ENCODE measurements at places on chromosomes 16 and 17.

GRCh38 chr17:77124192-77124889 is 16.4 kb upstream of the SEC14L1 start:
- no peak for DNase-seq

- no peak for DNase-seq
These were observed 2.2 kb downstream of the SDR42E1 start for GRCh38 chr16:82008957-82009592.

DNA sequence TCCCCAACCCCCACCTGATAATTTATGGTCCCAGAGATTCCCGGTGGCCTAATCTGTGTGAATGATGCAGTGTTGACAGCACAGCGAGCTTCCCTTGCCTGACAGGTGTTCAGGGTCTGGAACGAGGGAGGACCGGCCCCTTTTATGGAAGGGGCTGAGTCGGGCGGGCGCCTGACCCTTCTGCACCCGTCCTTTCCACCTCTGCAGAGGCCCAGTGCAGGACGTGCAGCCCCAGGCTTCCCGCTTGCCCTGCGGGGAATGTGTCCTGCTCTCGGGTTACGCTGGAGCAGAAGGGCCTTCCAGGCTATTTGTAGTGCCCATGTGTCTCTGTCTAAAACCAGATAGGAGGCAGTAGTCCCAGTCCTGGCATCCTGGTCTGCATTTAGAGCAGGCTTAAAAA is 16.2 kb downstream of the SMTNL2 start:
- DNase-seq = no peak

DNA sequence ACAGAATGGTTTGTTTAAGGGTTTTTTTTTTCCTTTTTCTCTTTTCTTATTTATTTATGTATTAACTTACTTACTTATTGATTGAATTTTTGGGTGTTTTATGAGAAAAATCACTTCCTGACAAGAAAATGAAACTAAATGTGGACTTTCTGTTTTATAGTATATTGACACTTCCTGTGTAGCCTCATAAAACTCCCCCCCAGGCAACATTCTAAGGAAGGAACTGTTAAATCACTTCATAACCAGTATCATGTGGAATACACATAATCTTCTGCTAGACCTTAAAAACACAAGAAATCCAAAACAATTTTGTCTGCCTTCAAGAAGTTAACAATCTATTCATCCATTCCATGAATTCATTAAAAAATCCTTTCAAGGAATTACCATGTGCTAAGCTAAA is 164.1 kb upstream of the TOM1L1 start:
- DNase-seq = no peak

DNA sequence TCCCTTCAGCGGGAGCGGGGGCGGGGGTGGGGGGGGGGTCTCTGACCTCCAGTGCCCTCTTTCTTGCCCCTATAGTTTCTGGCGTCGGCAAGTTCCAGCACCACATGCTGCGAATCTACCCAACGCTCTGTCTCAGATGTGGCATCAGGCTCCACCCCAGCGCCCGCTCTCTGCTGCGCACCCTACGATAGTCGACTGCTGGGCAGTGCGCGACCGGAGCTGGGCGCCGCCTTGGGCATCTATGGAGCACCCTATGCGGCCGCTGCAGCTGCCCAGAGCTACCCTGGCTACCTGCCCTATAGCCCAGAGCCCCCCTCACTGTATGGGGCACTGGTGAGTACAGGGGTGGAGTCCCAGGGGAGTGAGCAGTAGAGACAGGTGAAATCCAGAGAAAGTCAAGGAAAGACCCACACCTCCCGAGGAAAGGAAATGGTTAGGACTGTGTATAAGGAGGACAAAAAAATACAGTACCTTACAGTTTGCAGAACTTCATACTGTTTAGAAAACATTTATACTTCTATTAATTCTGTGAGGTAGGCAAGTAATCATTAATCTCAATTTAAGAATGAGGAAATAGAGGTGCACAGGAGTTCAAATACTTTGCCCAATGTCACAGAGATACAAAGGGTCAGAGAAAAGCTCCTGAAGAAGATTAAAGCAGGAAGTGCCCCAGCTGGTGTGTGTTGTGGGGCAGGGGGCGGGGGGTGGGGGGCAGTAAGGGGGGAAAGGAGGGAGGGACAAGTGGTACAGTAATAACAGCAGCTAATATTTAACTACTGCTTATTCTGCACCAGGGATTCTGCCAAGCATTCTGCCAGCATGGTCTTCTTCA is 2.5 kb downstream of the IRX6 start:
- DNase-seq = no peak

DNA sequence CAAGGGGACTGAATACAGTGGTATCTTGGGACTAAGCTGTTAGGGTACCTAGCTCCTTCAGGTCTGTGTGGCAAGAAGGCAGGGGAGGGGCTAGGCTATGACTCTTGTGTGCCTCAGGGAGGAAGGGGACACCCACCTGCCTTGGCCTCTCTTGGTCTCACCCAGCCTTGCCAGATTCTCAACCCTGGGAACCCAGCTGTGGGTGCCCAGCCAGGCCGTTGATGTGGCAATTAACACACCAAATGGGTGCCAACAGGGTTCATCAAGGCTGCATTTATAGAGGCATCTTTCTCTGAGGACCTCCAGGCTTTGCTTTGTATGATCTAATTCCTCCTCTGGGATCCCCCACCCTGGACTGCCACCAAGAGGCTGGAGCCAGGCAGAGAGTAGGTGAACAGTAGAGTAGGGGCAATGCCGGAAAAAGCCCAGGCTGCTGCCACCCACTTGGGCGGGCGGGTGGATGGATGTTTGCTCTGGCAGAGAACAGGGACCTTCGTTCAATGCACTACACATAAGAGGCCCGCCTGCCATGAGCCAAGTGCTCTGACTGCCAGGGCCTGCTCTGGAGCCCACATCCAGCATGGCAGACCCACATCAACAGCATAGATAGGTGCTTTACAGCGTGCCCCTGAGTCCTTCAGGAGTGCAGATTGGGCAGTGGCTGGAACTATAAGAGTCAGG is 3.2 kb upstream of the ASB16 start:
- DNase-seq = no peak

DNA sequence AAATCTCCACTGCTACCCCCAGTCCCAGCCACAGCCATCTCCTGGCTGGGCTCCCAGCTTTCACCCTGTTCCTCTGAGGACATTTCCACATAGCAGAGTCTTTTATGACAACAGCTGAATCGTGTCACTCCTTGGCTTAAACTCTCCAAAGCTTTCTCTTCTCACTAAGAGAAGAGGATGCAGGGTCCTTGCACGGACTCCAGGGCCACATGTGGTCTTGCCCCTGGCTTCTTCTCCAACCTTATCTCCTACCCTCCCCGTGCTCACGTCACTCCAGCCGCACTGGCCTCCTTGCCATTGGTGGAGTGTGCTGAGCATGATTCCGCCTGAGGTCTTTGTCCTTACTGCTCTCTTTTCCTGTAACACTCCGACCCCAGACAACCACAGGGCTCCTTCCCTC is 39.9 kb upstream of the CCDC182 start:
- DNase-seq = no peak

DNA sequence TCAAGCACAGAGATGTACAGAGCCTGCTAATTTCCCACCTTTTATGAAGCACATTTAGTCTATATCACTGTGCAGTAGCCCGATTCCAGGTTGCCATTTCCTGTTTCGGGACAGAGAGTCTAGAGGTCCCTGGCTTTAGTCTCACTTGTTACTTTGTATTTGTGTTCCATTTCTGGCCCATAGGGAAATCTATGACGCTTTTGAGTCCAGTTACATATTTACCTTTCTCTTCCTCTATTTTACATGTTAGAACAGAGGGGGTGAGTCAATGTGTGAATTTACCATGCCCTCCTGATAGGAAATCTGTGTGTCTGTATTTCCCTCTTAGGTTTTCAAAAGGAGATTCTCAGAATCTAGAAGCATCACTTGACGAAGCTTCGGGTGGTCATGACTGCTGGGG is 227.1 kb upstream of the ZFHX3 start:
- no peak for DNase-seq

DNA sequence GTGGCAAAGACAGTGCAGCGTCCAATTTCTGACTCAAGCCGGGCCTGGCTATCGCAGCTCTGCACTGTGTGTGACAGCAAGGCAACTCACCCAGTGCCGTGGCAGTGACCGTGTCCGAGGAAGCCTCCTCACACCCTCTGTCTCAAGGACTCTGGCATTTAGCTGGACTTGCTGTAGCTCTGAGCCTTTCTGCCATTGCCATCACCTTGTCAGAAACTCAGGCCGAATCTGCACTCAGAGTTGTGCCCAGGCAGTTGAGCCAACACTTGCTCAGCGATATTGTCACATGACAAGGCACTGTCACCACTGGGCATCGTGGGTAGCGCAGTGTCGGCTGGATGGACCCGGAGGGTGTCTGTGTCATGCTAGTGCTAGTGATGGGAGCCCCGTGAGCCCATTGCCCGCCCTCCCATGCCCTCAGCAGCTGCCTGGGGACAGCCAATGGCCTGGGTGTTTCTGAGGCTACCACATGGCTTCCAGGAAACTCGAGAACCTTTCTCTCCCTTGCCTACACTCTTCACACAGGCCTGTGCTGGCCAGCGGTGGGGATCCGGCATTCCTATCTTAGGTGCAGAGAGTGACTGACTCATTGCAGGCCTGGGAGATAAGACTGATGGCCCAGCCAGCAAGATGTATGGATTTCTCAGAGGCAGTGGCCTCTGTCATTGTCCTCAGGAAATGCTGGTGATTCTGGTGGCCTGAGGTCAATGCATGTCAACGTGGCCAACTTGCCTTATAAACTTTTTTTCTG is 22.1 kb upstream of the STH start:
- no peak for DNase-seq

GRCh38 chr16:87661561-87661960 is 59.3 kb downstream of the JPH3 start:
- DNase-seq = no peak

GRCh38 chr16:2172688-2173335 is 17.2 kb downstream of the TRAF7 start:
- DNase-seq = no peak

DNA sequence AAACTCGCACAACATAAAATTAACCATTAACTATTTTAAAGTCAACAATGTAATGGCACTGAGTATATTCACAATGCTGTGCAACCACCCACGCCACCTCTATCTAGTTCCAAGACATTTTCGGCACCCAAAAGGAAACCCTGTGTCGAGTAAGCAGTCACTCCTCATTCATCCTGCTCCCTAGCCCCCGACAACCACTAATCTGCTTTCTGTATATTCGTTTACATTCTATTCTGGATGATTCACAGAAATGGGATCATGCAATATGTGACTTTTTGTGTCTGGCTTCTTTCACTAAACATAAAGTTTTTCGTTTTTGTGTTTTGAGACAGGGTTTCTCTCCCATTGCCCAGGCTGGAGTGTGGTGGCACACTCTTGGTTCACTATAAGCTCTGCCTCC is 42.2 kb upstream of the HAPSTR1 start:
- no peak for DNase-seq

GRCh38 chr16:12497526-12497925 is 306.2 kb downstream of the CPPED1 start:
- DNase-seq = no peak

- no peak for DNase-seq
These were observed 11.7 kb upstream of the CACNA1H start for GRCh38 chr16:1141191-1141590.

DNA sequence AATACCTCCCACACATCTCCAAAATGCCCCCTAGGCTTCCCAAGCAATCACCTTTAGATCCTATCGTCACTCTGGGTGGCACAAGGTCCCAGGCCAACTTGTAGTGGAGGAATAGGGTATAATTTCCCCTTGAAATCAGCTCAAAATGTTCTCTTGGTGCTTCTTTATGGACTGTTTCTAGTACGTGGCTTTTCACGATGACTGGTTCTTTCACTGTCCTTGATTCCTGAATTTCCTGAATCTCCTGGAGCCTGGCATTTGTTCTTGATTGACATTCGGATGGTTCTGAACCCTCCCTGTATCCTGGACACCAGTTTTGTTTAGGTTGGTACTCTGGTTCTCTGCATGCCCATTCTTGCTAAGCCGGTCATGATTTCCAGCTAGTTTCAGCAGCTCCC is 6.9 kb upstream of the VPS53 start:
- no peak for DNase-seq

DNA sequence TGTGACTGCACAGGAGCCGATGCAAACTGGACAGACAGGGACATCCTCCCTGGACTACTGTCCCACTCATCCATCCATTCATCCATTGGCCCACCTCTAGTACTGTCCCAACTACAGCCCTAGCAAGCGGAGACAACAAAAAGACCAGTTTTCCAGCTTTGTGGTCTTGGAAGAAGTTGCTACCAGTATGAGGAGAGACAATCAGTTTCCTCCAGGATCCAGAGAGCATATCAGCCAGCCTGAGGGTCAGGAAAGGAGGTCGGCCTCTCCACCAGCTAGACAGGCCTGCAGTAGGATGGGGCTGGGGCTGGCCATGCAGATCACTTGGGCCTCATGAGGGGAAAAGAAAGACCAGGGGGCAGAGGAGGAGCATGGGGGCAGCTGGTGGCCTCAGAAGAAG is 16.8 kb downstream of the KRT33A start:
- DNase-seq = no peak

- no peak for DNase-seq
These were observed 410.9 kb downstream of the SOX9 start for GRCh38 chr17:72531729-72532128.

- DNase-seq = no peak
These were observed 6.9 kb downstream of the IGFBP4 start for GRCh38 chr17:40450175-40450574.

GRCh38 chr17:49752508-49752907 is 11.4 kb downstream of the FAM117A start:
- DNase-seq = no peak

DNA sequence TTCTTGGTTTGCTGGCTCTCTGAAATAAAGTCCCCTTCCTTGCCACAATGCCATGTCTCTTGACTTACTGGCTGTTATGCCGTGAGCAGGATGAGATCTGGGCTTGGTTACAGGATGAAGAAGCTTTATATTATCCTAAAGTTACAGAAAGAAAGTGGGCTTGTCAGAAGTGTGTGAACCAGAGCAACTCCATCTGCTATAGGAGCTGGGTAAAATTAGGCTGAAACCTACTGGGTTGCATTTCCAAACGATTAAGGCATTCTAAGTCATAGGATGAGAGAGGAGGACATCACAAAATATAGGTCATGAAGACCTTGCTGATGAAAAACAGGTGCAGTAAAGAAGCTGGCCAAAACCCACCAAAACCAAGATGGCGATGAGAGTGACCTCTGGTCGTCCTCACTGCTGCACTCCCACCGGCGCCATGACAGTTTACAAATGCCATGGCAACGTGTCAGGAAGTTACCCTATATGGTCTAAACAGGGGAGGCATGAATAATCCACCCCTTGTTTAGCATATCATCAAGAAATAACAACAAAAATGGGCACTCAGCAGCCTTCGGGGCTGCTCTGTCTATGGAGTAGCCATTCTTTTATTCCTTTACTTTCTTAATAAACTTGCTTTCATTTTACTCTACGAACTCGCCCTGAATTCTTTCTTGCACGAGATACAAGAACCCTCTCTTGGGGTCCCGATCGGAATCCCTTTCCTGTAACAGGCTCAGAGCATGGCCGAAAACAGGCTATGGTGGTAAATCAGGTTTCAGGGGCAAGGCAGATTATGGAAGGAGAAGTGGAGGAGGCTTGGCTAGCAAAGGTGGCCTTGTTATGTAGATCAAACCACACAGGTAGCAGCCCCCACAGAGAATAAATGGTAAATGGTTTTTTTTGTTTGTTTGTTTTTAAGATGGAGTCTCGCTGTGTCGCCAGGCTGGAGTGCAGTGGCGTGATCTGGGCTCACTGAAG is 81.3 kb upstream of the C16orf82 start:
- no peak for DNase-seq
